ENCODE measurements at places on chromosomes 7 and 10. TPM values are rescaled to one million over a fixed set of nuclear protein-coding genes. Genes with fewer than 3 reads are reported as not detected.

Gene ZC3HAV1L
- total RNA-seq, result 38.6 TPM

Gene GPC2
- not detected for total RNA-seq

Gene ENTPD1
- total RNA-seq, result 0.49 TPM

Gene IFIT1B
- not detected for total RNA-seq

Gene MOSPD3
- 17.6 TPM for total RNA-seq

Gene LCOR
- total RNA-seq, result 6.9 TPM

Gene FRMPD2
- total RNA-seq, result not detected

Gene OPN1SW
- total RNA-seq, result not detected

Gene PRKAR2B
- 11.1 TPM for total RNA-seq

Gene GNGT1
- not detected for total RNA-seq

Gene MSS51
- total RNA-seq, result 0.68 TPM

Gene DGKI
- total RNA-seq, result 1.1 TPM

Gene PRLHR
- not detected for total RNA-seq

Gene CTAGE6
- total RNA-seq, result not detected

Gene CPA2
- total RNA-seq, result not detected

Gene ZNF485
- total RNA-seq, result 3.7 TPM

Gene CCDC172
- total RNA-seq, result not detected

Gene BMI1
- 54.5 TPM for total RNA-seq

Gene CDNF
- total RNA-seq, result 2.6 TPM

Gene CD36
- total RNA-seq, result 60.9 TPM

Gene EFCAB10
- not detected for total RNA-seq

Gene KCNIP2
- total RNA-seq, result 0.94 TPM

Gene TECTB
- not detected for total RNA-seq

Gene C7orf57
- not detected for total RNA-seq

Gene PNLIPRP3
- total RNA-seq, result not detected

Gene PRXL2A
- total RNA-seq, result 13.2 TPM

Gene LIPA
- total RNA-seq, result 45.1 TPM

Gene SFRP5
- total RNA-seq, result 0.10 TPM

Gene CYP26C1
- under 0.01 TPM for total RNA-seq

Gene PDSS1
- total RNA-seq, result 2.0 TPM

Gene FAM241B
- not detected for total RNA-seq

Gene UBN2
- total RNA-seq, result 6.0 TPM

Gene TLL2
- 0.98 TPM for total RNA-seq

Gene HMX2
- total RNA-seq, result not detected

Gene UNCX
- not detected for total RNA-seq

Gene RHBDD2
- 26.7 TPM for total RNA-seq

Gene VIPR2
- not detected for total RNA-seq

Gene FOXI2
- not detected for total RNA-seq

Data from cardiac ventricle fibroblast (primary cell).